Osteoblast (primary cell): ENCODE measurements at places on chromosomes 1 and 21. TPM values are rescaled to one million over a fixed set of nuclear protein-coding genes. Genes with fewer than 3 reads are reported as not detected.

C8A gene
- not detected in 2 replicates for total RNA-seq

DNA sequence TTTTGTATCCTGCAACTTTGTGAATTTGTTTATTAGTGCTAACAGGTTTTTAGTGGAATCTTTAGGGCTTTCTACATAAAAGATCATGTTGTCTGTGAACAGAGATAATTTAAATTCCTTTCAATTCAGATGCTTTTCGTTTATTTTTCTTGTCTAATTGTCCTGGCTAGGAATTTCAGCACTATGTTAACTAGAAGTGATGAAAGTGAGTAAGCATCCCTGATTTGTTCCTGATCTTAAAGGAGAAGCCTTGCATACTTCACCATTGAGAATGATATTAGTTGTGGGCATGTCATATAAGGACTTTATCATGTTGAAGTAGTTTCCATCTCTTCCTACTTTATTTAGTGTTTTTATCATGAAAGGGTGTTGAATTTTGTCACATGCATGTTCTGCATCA lies 23.6 kb upstream of the TRIM67 start:
- no peak for DNase-seq

CD1C gene
- not detected in 2 replicates for total RNA-seq

GRCh38 chr1:44531785-44532566 lies 126.9 kb downstream of the RNF220 start:
- DNase-seq, result no peak

GRCh38 chr1:98969798-98970490 lies 34.7 kb downstream of the PLPPR5 start:
- DNase-seq, result no peak

SLC30A2 gene
- not detected in 2 replicates for total RNA-seq

CATSPERE gene
- 1.4 and 1.8 TPM in 2 replicates for total RNA-seq

DNA sequence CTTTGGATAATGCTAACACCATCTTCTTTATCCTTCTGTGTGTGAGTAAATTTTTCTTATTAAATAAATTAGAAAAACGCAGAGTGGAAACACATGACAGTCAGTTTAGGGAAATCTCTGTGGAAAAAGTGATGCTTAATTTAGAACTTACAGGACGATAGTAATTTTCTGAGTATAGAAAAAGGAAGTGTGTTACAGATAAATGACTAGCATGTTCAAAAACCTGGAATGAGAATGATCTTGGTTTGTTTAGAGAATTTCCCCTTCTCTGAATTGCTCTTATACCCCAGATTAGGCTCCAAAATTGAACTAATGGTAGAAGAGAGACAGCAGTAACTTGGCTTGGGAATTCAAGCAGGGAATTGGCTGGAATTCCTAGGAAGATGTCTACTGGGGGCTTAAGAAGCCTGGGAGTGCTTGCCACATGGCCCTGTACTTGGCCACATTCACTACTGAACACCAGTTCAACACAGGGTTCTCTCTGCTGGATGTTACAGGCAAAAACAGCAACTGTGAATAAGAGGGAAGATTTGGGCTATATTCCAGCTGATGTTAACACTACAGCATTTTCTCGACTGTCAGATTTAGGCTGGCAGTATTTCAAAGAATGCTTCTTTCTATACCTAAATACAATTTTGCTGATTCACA lies 1004.2 kb downstream of the TTLL7 start:
- no peak for DNase-seq

DNA sequence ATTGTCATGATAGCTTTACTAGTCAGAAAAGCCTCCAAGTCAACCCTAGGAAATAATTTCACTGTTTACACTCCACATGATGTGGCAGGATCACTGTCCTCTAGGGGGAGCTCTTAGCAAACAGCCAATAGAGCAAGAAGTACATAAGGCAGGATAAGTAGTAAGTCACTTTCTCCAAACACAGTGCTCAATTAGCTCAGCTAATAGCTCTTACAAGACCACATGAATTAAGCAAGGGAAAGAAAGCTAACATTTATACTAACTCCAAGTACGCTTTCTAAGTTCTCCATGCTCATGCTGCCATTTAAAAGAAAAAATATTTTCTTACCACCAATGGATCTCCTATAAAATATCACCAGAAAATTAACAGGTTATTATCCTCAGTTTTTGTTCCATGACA lies 66.9 kb upstream of the LRIF1 start:
- peak; percentile 27 for DNase-seq

DNA sequence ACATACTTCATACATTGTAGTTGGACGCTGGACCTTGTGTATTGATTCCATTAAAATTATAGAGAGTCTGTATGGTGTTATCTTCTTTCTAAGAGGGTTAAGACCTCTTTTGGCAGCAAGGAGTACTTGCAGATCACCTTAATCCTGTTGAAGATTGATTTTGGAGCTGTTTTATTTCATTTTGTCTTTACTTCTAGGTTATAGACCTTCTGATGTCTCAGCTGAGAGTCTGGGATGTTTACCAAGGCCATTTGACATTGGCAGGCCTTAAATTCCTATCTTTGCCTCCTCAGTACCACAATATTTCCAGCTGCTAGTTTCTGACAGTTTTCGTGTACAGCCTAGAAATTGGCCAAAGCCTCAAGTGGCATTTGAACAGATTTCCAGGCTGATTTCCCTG lies 338.0 kb downstream of the LMO4 start:
- DNase-seq, result no peak

NRIP1 gene
- 32.1 and 32.6 TPM in 2 replicates for total RNA-seq

- DNase-seq, result no peak
These were observed 66.7 kb downstream of the ITPKB start for GRCh38 chr1:226672339-226672762.

- no peak for DNase-seq
These were observed 26.9 kb downstream of the KRTAP19-8 start for GRCh38 chr21:31011412-31011811.

S100A16 gene
- 160 and 190 TPM in 2 replicates for total RNA-seq

DNA sequence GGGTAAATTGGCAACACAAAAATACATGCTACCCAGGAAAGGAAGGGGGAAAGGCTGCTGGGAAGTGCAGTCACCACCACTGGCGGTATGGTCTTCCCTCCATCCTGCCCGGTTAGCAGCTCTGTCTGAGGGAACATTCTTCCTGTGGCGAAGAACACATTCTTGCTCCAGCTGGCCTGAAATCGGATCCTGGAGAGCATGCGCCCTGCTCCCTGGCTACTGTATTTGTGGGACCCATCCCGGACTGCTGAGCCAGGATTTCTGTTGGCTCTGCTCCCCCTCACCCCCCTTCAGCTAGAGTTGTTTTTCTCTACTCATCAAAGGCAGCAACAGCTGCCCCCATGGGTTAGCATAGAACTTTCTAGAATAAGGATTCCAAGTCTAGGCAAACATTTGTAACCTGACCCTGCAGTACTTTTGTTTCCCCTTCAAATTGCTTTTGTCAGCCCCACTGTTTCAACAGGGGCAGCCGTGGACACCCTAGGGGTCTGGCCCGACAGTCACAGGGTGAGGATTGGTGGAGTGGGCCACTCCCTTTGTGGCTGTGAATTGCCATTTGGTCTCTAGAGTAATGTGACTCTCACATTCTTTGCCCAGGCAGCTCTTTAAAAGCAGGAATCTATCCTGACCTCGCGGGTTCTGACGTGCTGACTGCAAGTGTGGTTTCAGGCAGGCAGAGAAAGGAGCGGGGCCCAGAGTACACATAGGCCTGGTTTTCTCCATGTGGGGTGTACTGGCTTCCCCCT lies 157.7 kb downstream of the TOMM20 start:
- peak; percentile 86 for DNase-seq

CRYAA gene
- total RNA-seq, result not detected in 2 replicates

GBP1 gene
- 23.9 and 32.2 TPM in 2 replicates for total RNA-seq

MROH9 gene
- total RNA-seq, result under 0.01 and 0.88 TPM in 2 replicates

CFHR5 gene
- not detected in 2 replicates for total RNA-seq

GRCh38 chr1:185998391-185998790 lies 264.2 kb downstream of the HMCN1 start:
- no peak for DNase-seq

DNA sequence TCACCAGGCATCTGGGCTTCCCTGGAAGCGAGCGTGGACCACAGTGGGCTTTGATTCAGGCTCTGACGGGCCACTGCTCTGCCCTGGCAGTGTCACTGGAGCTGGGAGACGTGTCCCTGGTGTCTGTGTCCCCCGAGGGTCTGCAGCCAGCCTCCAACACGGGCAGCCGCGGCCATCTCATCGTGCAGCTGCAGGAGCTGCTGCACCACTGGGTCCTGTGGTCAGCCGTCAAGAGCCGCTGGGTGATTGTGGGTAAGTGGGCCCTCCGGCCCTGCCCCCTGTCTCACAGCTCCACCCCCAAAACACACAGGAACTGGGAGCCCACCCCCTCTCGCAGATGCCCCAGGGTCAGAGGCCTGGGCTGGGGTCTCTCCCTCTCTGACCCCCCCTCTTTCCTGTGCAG lies 40.7 kb downstream of the DISP3 start:
- DNase-seq, result peak; percentile 27

- peak; percentile 91 for DNase-seq
These were observed 3.9 kb upstream of the CD58 start for GRCh38 chr1:116574581-116575291.

ANGPTL1 gene
- 12.1 and 15.6 TPM in 2 replicates for total RNA-seq

GRCh38 chr1:53737648-53738204 lies 1.2 kb downstream of the GLIS1 start:
- peak; percentile 23 for DNase-seq

NECAP2 gene
- total RNA-seq, result 76.0 and 76.3 TPM in 2 replicates

DNA sequence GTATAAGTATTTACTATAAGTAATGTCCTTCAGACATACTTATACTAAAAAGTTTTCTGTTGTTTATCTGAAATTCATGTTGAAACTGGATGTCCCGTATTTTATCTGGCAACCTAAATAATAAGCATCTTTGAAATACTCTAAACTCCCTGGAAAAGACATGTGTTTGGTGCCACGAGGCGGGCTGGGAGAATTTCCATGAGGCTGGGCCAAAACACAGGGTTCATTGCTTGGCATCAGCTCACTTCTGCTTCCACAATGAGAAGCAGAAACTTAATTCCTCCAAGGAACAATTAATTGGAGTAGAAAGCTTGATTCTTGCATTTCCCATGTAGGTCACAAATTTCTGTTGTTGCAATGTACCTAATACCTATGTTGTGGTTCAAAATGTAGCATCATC lies 110.2 kb downstream of the PSMG1 start:
- DNase-seq, result no peak

DNA sequence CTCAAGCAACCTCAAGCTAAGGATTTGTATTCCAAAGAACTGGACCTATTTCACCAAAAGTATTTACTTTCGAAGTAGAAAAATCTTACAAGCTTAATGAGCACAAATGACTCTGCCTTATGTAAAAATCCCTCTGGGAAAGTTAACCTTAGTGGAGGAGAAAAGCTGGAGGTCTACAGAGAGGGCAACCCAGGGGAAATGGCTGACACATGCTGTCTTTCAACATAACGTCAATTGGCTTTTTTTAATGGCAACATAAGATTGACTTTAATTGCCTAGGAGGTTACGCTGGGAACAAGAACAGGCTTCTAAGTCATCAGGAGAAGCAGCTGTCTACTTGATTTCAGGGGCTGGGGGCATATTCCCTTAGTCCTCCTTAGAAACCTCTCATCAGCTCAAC lies 52.3 kb downstream of the UTP25 start:
- no peak for DNase-seq

GRCh38 chr21:34528131-34528561 lies 16.1 kb upstream of the KCNE1 start:
- no peak for DNase-seq

DNA sequence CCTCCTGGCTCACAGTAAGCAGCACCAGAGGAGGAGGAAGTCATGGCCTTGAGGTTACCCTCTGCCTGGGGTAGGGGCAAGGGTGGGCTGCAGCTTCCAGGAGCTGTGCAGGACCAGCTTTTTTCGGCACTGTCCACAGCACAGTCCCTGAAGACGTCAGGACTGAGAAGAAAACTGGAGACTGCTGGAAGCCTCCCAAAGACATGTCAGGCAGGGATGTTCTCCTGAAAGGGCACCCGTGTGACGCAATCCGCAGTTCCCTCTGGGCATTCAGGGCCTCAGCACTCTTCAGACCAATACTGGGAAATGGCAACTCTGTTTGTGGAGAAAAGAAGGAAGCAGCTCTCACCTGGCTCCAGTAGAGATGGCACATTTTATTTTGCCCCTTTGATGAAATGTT lies 64.8 kb upstream of the TENT5C start:
- peak; percentile 21 for DNase-seq
